Brain (organoid and tissue), 16 donors: ENCODE measurements at places on chromosomes 11 and 22. TPM values are rescaled to one million over a fixed set of nuclear protein-coding genes. Genes with fewer than 3 reads are reported as not detected.

Gene EED
- 10.4 TPM for polyA plus RNA-seq

Gene SPTBN2
- polyA plus RNA-seq: 115 TPM

Gene AQP11
- polyA plus RNA-seq: 8.8 TPM

Gene MRGPRF
- 2.3 TPM for polyA plus RNA-seq

Gene DEFB131B
- not detected for polyA plus RNA-seq

Gene FAM180B
- polyA plus RNA-seq: not detected

Gene OR10S1
- not detected for polyA plus RNA-seq

Gene CD3E
- polyA plus RNA-seq: 1.7 TPM
